ENCODE measurements at places on chromosomes 2 and 18.

DNA sequence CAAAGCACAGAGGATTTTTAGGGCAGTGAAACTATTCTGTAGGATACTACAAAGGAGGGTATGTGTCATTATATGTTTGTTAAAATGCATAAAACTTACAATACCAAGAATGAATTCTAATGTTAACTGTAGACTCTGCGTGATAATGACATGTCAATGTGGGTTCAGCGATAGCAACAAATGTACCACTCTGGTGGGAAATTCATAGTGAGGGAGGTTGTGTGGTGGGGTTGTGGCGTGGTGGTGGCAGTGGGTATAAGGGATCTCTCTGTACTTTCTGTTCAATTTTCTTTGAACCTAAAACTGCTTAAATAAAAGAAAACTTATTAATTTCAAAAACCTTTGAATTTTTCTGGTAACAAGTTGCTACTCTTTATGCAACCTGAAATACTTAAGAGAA lies 99.3 kb upstream of the SLC38A11 start:
- DNase-seq: no peak

DNA sequence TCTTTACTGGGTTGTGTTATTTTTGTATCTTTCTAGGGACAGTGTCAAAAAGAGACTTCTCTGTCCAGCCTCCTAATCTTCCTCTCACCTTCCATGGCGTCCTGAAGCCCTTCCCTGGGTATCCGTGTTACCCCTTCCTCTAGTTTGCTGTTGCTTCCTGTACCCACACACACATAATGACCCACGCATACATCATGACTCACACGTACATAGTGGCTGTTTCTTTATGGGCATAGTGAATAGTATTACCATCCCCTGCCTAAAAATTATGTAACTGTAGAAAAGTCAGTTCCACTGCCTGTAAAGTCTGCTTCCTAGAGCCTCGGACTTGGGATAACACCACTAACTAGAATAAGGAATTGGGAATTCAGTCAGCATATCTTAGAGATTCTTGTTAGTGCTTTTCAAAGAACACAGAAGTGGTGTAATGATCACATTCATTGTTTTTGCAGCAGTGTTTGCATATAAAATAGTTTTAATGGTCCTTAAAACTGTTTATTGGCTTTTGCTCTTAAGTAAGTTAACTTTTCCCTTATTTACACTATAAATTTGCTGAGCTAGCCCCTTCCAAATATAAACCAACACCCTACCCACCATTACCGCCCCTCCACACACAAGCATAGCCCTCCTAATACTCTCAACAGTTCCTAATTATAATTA lies 308.4 kb upstream of the RAB12 start:
- DNase-seq: no peak

- no peak for DNase-seq
Measured at GRCh38 chr2:168935810-168936581, 34.9 kb downstream of the G6PC2 start.

GRCh38 chr2:237563816-237564215 lies 2.6 kb upstream of the PRLH start:
- DNase-seq: no peak

DNA sequence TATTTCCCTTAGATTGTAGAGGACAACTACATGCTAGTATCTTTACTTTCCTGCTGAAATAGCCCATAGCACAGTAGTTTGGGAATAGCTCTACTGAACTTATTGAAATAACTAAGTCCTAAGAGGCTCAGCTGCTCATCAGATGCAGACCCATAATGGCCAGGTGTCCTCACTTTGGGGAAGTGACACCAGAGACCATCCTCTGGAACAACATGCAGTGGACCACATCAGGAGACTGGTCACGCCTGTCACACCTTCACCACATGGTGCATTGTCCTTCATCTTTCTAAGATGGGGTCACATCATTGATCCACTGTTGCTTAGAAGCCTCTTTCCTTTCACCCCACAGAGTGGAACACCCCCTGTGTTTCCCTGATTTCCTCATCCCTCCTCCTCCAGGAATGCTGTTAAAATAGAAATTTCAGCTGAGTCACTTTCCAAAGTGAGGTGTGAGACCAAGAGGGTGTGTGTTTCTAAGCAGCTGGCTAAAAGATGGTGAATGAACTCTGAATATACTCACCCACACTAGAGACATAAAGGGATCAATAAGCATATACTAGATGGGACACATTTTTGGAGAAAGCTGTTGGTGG lies 215.2 kb upstream of the LRRTM1 start:
- no peak for DNase-seq

DNA sequence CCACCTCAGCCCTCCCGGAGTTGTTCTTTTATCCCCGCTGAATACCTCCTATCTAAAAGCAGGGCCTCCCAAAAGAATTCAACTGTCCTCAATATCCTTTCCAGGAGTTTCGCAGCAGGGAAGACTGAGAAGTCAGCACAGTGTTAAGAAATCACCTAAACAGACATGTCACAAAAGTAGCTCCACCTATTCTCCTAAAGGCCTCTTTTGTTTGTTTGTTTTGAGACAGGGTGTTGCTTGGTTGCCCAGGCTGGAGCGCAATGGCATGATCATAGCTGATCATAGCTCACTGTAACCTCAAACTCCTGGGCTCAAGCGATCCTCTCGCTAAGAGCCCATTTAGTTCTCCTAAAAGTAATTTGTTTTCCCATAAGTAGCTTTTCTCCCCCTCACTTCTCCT lies 53.8 kb downstream of the TEX44 start:
- DNase-seq: no peak

GRCh38 chr18:40233931-40234616 lies 1721.0 kb upstream of the PIK3C3 start:
- no peak for DNase-seq

GRCh38 chr2:123080331-123080730 lies 944.8 kb upstream of the CNTNAP5 start:
- no peak for DNase-seq

GRCh38 chr2:235803028-235803427 lies 309.2 kb downstream of the AGAP1 start:
- DNase-seq: no peak
